Kidney capillary endothelial cell (primary cell): ENCODE measurements at places on chromosomes 5 and 9.

GRCh38 chr9:9973062-9973461 is 639.7 kb downstream of the PTPRD start:
- no peak for DNase-seq

DNA sequence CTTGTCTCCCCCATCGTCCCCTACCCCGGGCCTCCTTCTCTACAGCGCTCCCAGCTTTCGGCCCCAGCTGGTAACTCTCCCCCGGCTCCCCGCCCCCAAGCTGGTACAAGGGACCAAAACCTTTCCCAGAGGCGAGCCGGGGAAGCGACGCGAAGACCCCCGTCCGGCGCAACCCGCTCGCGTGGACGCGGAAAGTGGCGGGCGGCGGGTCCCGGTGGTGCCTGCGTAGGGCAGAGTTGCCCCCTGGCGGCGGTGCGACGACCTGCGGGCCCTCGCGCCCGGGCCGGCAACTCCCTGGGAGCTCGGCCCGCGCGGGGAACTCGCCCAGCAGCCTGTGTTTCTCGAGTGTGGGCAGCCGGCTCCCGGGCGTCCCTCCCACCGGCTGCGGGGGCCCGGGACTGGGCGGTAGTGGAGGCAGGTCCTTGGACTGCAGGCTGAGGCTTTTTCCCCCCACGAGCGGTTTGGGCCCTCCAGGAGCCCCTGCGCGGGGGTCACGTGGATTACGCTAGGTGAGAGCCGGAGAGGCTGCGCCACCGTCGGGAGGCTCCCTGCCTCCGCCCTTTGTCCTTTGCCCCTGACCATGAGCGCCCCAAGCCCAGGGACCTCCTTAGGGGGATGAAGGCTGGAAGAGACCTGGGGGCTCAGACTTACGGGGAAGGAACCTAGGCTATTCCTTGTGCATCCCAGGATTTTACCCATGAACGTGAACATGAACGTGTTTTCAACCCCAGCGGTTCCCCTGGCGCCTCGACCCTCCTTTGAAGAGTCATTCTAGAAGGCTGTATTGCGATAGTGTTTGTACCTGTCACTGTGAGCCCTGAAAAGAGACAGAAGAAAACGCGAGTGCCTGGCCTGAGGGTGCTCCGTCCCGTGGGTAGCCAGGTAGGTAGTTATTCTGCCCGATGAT is 2.9 kb upstream of the FOXD1 start:
- DNase-seq = no peak

DNA sequence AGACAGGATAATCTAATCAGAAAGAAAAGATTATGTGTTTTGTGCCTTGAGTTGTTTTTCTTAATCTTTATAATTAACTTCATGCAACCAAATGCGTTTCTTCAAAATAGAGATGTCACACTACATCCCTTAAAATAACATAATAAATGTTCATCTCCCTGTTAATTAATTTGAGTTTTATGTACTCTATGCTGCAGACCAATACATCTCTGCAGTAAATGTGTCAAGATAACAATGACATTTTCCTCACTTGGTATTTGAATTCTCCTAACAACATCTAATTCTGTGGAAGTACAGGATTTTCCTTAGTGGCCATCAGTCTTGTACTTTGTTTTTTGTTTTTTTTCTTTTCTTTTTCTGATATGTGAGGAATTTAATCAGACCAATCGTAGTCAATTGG is 279.2 kb upstream of the TYRP1 start:
- DNase-seq = no peak

GRCh38 chr5:124371111-124371706 is 375.2 kb downstream of the ZNF608 start:
- no peak for DNase-seq

GRCh38 chr9:89657765-89658164 is 53.0 kb downstream of the GADD45G start:
- no peak for DNase-seq

- DNase-seq = no peak
Observed at GRCh38 chr9:121876658-121877271, 216.3 kb downstream of the TTLL11 start.

DNA sequence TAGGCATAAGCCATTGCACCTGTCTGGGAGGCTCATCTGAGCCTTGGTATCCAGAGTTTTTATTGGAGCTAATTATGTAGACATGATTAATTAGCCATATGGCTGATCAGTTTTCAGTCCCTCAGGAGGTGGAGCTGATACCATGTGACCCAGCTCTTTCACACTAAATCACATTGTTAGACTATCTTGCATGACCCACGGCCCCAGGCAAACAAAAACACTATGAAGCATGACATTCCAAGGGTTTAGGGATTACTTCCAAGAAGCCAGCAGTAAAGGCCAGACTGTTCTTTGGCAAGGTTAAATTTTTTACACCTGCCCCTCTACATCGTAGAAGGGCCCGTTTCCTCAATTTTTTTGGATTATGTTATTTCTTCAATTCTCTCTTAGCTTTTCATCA is 5.0 kb upstream of the C5orf24 start:
- no peak for DNase-seq

DNA sequence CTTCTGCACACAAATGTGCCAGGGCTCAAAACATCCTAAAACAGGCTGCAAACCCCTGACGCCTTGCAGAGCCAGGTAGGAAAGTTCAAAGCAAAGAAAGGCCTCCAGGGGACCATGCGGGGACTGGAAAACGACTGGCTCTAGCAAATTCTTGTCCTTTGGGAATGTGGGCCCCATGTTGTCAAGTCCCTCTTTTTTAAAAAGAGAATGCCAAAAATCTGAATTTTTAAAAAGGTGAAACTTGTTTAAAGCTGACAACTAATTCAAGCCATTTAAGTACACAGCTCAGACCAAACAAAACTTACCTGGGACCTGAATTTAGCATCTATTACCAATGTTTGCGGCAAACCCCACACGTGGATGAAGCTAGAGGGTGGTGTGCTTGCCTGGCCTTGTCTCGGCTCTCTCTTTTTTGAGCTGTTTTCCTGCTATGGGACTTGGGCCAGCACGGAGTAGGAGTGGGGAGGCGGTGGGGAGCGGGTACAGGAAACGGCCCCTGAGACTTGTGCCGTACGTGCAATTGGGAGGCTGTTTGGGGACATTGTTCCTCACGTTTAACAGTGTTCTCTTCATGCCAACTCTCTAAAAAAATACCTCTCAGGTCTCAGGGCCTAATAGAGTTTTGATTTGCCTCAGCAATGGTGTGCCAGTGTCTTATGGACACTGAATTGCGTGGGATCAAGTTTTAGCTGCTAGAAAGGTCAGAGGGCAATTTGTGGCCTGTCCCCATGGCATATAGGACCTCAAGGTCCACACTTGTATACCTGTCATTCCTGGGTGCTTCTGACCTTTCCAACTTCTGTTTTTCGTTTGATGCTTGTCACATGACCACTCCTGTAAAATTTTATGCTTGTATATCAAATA is 15.1 kb upstream of the PHF19 start:
- DNase-seq = no peak

GRCh38 chr5:6361101-6361500 is 17.2 kb downstream of the MED10 start:
- no peak for DNase-seq

GRCh38 chr9:7123743-7124142 is 366.0 kb downstream of the KDM4C start:
- no peak for DNase-seq

DNA sequence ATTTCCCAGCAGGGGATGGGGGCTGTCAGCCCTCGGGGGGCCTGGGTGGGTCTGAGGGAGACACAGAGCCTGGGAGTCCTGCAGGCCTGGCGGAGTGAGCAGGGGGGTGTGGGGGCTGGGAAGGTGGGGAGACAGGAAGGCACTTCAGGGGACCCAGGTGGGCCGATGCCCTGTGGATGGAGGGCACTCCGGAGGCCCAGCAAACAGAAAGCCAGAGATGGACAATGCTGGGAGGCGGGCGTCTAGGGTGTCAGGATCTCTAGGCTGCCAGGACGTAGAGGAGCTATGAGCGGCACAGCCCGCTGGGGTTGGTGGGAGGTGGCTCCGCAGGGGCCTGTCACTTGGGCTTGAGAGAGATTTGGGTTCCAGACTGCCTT is 87.6 kb upstream of the COL5A1 start:
- no peak for DNase-seq

DNA sequence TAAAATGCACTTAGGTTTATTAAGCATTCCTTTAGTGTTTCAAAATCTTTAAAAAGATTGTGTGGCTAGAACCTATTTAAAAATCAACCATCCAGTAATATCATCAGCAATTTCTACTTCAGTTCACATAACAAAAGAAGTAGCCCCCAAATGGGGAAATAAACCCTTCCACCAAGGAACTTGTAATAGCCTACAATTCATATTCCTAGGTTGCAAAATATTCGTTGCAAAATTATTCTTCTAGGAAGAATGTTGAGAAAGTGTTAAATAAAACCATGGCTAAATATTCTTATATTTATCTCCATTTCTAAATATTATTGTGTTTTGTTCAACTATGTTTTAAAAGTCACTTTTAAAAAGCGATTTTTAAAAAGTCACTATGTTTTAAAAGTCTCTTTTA is 177.9 kb upstream of the PRLR start:
- no peak for DNase-seq

GRCh38 chr9:13427587-13427986 is 148.1 kb upstream of the MPDZ start:
- DNase-seq = peak; percentile 72

GRCh38 chr5:147835386-147835798 is 3.9 kb upstream of the SPINK1 start:
- no peak for DNase-seq

- no peak for DNase-seq
Observed at GRCh38 chr9:127078988-127079387, 43.4 kb downstream of the ANGPTL2 start.

DNA sequence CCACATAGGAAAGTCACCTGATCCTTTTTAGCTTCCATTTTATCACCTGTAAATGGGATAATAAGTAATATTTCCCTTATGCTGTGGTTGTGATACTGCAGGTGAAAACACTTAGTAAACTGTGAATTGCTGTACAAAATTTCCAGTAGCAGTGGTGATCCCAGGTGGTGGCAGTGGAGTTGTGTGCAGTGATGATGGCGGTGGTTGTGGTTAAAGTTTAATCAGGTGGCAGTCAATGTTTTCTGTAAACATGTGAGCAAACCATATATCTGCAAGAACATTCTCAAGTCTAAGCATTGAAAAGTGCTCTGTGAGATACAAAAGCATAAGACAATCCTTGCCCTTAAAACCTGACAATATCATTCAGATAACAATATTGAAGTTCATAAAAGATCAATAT is 480.2 kb downstream of the RASEF start:
- DNase-seq = no peak

- DNase-seq = no peak
Observed at GRCh38 chr9:106438928-106439327, 424.0 kb upstream of the ZNF462 start.

- DNase-seq = no peak
Observed at GRCh38 chr9:80066931-80067330, 495.2 kb downstream of the TLE4 start.

GRCh38 chr5:36276864-36277263 is 24.8 kb downstream of the RANBP3L start:
- DNase-seq = no peak

- no peak for DNase-seq
Observed at GRCh38 chr5:130743092-130743491, 422.0 kb downstream of the HINT1 start.
